Activated B cell treated with CpG ODN at 0.5 μM for 24 hours (primary cell): ENCODE measurements at places on chromosomes 2 and 18. TPM values are rescaled to one million over a fixed set of nuclear protein-coding genes. Genes with fewer than 3 reads are reported as not detected.

The GLI2 gene
- total RNA-seq: not detected in 2 replicates

The FIGN gene
- total RNA-seq: not detected in 2 replicates

The FAM168B gene
- total RNA-seq: 59.9 and 62.5 TPM in 2 replicates

The SH3BP4 gene
- 0.76 and 1.1 TPM in 2 replicates for total RNA-seq

The UNC80 gene
- total RNA-seq: not detected in 2 replicates

The VAMP8 gene
- 128 and 145 TPM in 2 replicates for total RNA-seq
